ENCODE measurements at places on chromosomes 3 and 15.

- no peak overlapping the region for H3K4me3 ChIP-seq
- H3K4me1 ChIP-seq, result peaks cover 17% of the 10 kb centered on the region
- no peak overlapping the region for H3K27ac ChIP-seq
Measured at GRCh38 chr3:189040656-189041335, 131.0 kb upstream of the TPRG1 start.

DNA sequence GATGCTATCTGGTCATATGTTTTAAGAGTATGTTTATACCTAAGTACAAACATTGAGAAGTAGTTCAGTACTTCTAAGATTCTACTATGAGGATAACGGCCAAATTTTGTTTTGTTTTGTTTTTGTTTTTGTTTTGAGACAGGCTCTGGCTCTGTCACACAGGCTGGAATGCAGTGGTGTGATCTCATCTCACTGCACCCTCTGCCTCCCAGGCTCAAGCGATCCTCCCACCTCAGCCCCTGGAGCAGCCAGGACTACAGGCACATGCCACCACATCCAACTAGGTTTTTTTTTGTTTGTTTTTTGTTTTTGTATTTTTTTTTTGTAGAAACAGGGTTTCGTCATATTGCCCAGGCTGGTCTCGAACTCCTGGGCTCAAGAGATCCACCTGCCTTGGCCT lies 47.5 kb upstream of the RPS17 start:
- H3K36me3 ChIP-seq, result no peaks in the 10 kb centered on the region
- no peaks in the 10 kb centered on the region for H3K27me3 ChIP-seq
- H3K4me3 ChIP-seq, result no peak overlapping the region
- no peak for DNase-seq
- H3K4me1 ChIP-seq, result no peaks in the 10 kb centered on the region

DNA sequence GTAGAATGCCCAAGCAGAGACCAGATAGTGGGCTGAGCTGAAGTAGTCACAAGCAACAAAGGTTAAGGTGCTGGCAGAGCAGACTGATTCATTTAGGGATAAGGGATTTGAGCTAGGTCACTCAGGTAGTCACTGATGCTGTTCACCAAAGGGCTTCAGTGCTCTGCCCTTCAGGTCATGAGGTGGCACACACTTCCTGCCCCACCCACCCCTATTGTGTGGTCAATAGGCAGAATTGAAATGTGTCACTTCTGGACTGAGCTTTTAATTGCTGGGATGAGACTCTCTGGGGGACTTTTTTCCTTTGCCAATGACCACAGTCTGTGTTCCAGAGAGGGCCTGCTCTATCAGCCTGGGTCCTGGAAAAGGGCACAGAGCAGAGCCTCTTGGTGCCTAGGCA lies 2.9 kb upstream of the DIS3L start:
- H3K27me3 ChIP-seq, result no peaks in the 10 kb centered on the region
- H3K4me1 ChIP-seq, result peaks cover 6% of the 10 kb centered on the region
- H3K36me3 ChIP-seq, result no peaks in the 10 kb centered on the region
- H3K4me3 ChIP-seq, result no peak overlapping the region
- no peak for DNase-seq
- H3K27ac ChIP-seq, result no peak overlapping the region

DNA sequence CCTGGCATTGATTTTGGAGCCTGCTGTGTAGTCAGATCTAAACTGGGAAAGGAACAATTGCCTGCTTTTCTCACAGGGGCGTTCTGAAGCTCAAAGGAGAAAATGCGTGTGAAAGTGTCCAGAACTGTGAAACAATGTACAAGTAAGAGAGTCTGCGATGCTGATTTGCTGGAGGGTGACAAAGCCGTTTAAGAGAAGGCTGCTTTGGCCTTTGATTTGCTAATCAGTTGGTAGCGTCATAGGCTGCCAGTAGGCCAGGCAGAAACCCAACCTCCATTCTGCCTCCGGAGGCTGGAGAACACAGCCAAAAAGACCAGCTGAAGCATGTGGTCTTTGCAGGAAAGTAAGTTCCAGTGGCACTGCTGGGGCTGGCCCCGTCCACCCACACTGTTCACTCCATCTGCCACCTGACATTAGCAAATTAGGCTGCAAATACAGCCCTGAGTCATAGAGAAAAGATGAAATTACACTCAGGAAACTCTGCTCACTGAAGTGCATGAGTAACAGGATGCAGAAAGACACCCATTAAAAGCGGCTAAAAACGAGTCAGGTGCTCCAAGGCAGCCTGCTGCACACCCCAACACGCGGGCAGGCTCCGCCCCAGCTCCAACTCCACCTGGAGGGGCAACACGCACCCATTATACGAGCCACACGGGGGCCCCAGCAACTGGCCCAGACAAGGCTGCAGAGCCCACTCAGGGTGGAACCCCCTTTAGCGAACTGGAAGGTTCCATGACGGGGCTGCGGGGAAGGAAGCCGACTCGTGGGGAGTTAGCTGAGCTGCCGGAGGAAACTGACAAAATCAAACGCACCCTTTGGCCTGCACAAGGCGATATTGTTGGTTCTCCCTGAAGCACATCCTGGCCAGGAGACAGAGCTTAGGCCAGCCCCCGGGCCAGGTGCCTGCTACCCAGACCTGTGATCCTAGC lies 31.6 kb downstream of the ZDHHC19 start:
- H3K4me1 ChIP-seq, result no peaks in the 10 kb centered on the region
- H3K27me3 ChIP-seq, result no peaks in the 10 kb centered on the region
- no peak for DNase-seq
- no peaks in the 10 kb centered on the region for H3K36me3 ChIP-seq
- H3K27ac ChIP-seq, result peak overlapping the region; percentile 77

GRCh38 chr15:57109005-57109404 lies 190.6 kb downstream of the TCF12 start:
- H3K4me3 ChIP-seq, result no peak overlapping the region
- H3K36me3 ChIP-seq, result no peaks in the 10 kb centered on the region
- H3K27me3 ChIP-seq, result no peaks in the 10 kb centered on the region
- H3K27ac ChIP-seq, result no peak overlapping the region
- DNase-seq, result no peak

DNA sequence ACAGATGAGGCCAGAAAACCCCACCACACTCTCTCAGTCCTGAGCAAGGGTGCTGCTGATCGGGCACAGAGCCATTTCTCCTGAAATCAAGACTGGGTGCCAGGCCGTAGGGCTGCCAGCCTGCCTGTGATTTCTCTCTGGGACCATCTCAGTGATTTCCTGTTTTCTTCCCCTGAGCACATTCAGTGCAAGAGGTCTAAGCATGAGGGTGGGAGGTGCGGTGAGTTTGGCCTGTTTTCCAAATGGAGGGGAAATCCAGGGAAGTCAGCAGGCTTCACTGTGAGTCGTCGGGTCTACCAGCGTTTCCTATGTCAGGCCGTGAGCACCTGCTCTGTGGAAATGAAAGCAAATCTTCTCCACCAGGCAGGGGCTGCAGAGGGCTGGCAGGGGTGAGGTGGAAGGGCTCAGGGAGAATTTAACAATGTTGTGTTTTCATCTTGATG lies 82.3 kb downstream of the ST6GAL1 start:
- H3K4me3 ChIP-seq, result no peak overlapping the region
- DNase-seq, result no peak
- peaks cover 57% of the 10 kb centered on the region for H3K4me1 ChIP-seq
- H3K27me3 ChIP-seq, result no peaks in the 10 kb centered on the region
- no peaks in the 10 kb centered on the region for H3K36me3 ChIP-seq

- H3K4me3 ChIP-seq, result no peak overlapping the region
- H3K4me1 ChIP-seq, result no peaks in the 10 kb centered on the region
- H3K36me3 ChIP-seq, result no peaks in the 10 kb centered on the region
- no peak overlapping the region for H3K27ac ChIP-seq
Measured at GRCh38 chr3:194836661-194837060, 151.0 kb downstream of the FAM43A start.

- H3K4me3 ChIP-seq, result no peak overlapping the region
- no peaks in the 10 kb centered on the region for H3K4me1 ChIP-seq
- no peak for DNase-seq
- no peaks in the 10 kb centered on the region for H3K36me3 ChIP-seq
- no peak overlapping the region for H3K27ac ChIP-seq
Measured at GRCh38 chr3:82561784-82562183, 800.3 kb upstream of the GBE1 start.

- no peak overlapping the region for H3K27ac ChIP-seq
- H3K4me1 ChIP-seq, result no peaks in the 10 kb centered on the region
- no peaks in the 10 kb centered on the region for H3K36me3 ChIP-seq
- no peak for DNase-seq
- H3K4me3 ChIP-seq, result no peak overlapping the region
Measured at GRCh38 chr3:192129586-192129985, 597.8 kb downstream of the FGF12 start.

- H3K27ac ChIP-seq, result no peak overlapping the region
- peaks cover 3% of the 10 kb centered on the region for H3K4me1 ChIP-seq
- DNase-seq, result no peak
- no peaks in the 10 kb centered on the region for H3K27me3 ChIP-seq
- H3K36me3 ChIP-seq, result no peaks in the 10 kb centered on the region
- H3K4me3 ChIP-seq, result no peak overlapping the region
Measured at GRCh38 chr3:81793410-81793809, 32.0 kb upstream of the GBE1 start.
